ENCODE measurements at places on chromosomes 4 and X. TPM values are rescaled to one million over a fixed set of nuclear protein-coding genes. Genes with fewer than 3 reads are reported as not detected.

DNA sequence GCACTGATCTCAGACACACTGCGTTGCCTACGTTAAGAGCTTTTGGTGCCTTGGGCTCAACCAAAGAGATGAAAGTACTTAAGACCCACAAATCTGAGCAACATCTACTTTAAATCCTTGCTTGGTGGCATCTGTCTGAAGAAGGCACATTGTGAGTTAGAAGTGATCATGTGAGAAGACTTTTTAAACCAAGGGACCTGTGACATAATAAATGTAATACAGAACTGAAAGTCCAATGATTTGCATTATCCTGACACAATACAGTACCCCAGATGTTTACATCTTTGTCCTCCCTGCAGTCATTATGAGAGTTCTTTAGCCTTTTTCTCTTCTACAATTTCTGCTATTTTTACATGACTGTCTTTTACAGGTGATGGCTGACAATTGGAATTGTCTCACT lies 96.7 kb upstream of the FTHL17 start:
- DNase-seq, result no peak

- no peak for DNase-seq
Observed at GRCh38 chrX:114985967-114986592, 31.3 kb downstream of the IL13RA2 start.

Gene AVPR2
- total RNA-seq, result not detected

GRCh38 chrX:122565952-122566351 lies 618.1 kb upstream of the GRIA3 start:
- no peak for DNase-seq

Gene ARAP2
- total RNA-seq, result 42.5 TPM

GRCh38 chrX:138711399-138712347 lies at the start of gene FGF13:
TSS of gene FGF13 (minus strand) at chrX:138711717. CDS start at chrX:138711003, 714 bp downstream.
- DNase-seq, result peak; percentile 37

DNA sequence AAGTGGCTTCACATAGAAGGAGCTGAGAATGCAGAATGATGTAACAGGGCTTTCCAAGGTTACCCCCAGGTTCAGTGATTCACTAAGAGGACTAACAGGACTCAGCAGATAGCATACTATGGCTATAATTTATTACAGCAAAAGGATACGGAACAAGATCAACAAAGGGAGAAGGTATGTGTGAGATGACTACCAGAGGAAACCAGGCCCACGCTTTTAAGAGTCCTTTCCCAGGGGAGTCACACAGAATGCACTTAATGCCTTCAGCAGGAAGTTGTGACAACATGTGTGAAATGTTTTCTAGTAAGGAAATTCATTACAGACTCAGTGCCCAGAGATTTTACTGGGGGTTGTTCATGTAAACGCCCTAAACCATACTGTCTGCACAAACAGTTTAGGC lies 373.6 kb upstream of the MAGEB2 start:
- no peak for DNase-seq

Gene DLG3
- 18.4 TPM for total RNA-seq

DNA sequence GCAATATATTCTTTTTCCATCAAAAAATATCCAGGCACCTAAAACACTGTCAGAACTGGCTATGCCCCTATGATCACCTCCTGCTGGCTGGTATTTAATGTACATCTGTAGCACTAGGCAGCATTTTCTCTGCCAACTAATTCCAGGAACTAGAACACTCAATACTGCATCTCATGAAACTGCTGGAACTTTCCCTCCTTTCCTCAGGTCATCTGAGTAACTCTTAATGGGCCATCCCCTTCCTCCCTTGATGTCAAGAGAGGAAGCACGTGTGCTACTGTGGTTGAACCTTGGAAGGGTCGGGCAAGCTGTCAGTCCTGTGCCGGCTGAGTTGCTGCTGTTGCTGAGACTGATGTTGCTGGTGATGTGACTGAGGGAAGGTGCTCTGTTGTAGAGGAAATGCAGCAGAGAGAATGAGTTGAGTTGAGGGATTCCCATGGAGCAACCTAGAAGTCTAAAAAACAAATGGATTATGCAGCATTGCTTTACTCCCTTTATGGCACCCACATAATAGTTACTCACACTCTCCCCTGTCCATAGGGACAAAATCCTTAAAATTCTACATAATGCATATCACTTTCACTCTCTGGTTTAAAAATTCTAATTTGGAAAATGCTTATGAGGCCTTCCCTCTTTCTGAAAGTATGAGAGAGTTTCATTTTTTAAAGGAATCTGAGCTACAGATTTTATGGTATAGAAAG lies 39.5 kb downstream of the TMEM165 start:
- peak; percentile 62 for DNase-seq

Gene TLR10
- not detected for total RNA-seq

Gene PGM2
- total RNA-seq, result 60.1 TPM

Gene TLL1
- not detected for total RNA-seq

DNA sequence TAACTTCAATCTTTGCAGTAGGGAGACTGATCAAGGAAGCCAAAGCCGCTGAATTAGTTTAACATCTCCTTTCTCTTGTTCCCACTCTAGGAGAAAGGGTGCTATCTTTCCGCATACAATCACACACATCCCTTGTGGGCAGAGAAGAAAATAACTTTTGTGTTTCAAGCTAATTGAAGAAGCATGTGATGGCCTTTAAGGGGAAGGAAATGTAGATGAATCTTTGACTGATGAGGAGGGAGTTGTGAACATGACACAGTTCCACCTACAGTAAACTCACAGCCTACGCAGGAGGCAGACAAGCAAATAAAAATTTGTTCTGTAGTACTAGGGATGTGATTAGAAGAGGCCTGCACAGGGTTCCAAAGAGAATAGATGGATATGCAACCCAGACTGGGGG lies 14.7 kb upstream of the SPATA4 start:
- no peak for DNase-seq

Gene STPG2
- total RNA-seq, result 0.14 TPM

Gene SULT1E1
- total RNA-seq, result not detected

GRCh38 chrX:44431194-44431593 lies 87.7 kb upstream of the EFHC2 start:
- no peak for DNase-seq

Gene STOX2
- total RNA-seq, result not detected

GRCh38 chr4:60485276-60485675 lies 714.9 kb upstream of the ADGRL3 start:
- DNase-seq, result no peak

DNA sequence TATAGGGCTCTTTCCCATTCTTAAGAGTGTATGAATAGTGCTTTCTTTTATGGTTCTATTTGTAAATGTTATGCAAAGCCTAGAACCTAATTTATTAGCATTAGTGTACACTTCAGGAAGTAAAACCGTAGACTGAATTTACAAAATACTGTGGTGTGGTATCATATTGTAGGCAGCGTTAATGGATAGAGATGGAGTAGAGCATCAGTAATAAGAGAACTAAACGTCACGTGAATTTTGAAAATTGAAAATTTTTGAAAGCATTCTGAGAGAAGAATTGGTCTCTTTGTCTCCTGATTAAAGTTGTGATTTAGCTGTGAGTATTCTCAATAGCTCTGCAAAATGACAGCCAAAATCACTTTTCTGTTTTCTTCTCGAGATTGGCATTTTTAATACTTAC lies 2.9 kb downstream of the STIM2 start:
- DNase-seq, result no peak

- no peak for DNase-seq
Observed at GRCh38 chr4:26557164-26557563, 26.7 kb upstream of the TBC1D19 start.

Gene GCNA
- 3.5 TPM for total RNA-seq

Gene CCDC110
- total RNA-seq, result 0.40 TPM

Gene DTHD1
- 0.73 TPM for total RNA-seq

Gene ASB9
- total RNA-seq, result 0.32 TPM

- DNase-seq, result no peak
Observed at GRCh38 chrX:2607113-2607512, 84.0 kb upstream of the CD99 start.

Gene CABS1
- total RNA-seq, result not detected

GRCh38 chrX:100973411-100973810 lies 3.9 kb downstream of the ARL13A start:
- no peak for DNase-seq

- no peak for DNase-seq
Observed at GRCh38 chrX:136196691-136197155, 49.4 kb downstream of the FHL1 start.

DNA sequence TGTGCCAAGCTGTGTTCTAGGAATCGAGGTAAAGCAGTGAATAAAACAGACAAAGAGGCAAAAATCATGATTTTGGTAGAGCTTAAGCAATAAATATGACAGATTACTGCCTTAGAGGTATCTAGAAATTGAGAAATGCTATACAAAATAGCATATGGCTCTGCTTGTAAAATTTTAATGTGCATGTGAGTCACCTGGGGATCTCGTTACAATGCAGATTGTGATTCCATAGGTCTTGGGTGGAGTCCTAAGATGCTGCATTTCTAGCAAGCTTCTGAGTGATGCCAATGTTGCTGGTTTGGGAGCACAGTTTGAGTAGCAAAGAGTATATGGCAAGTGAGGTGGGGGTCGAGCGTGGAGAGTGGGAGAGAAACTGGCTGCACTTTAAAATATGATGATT lies 697.3 kb upstream of the MAGEB2 start:
- no peak for DNase-seq

DNA sequence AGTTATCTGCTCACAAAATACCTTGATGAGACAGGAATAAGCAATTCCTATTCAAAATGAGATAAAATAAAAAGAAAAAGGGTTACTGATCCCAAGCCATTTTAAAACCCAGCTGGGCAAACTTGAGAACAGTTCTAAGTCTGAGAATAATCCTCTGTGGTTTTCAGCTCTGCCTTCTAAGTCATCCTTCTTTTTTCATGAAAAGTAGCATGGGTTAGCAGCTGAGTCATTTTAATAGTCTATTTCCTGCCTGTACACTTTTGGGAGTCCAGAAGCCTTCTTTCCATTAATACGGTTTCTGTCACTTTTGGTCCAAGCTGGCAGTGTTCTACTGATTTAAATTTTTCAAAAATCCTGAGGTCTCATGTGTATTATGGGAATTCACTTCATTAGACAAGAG lies 374.3 kb downstream of the IQCM start:
- no peak for DNase-seq

Gene XAGE2
- total RNA-seq, result not detected

DNA sequence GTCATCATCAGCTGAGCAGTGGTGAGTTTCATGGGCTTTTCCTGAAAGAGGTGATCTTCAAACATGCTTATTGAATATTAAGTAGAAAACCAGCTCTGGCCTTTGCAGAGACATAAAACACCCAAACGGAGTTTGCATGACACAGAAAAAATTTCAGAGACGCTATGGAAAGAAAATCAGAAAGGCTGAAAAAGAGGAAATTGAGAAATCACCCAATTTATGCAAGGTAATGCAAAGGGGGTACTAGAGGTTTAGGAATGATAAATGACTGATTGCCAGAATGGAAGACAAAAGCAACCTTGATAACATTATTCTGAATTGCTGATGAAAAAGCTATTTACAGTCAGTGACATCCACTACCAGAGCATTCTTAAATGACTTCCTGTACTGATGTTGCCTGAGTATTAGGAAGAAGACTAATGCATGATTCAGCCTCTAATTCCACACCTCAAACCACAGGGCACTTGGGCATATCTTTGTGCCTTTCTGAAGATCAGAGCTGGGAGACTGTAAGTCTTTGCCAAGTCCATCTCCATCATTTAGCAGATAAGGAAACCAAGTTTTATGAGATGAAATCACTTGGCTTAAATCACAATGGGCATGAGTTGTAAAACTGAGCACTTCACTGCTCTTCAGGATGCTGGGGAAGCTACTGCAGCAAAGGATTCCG lies 565.7 kb downstream of the PPARGC1A start:
- no peak for DNase-seq

DNA sequence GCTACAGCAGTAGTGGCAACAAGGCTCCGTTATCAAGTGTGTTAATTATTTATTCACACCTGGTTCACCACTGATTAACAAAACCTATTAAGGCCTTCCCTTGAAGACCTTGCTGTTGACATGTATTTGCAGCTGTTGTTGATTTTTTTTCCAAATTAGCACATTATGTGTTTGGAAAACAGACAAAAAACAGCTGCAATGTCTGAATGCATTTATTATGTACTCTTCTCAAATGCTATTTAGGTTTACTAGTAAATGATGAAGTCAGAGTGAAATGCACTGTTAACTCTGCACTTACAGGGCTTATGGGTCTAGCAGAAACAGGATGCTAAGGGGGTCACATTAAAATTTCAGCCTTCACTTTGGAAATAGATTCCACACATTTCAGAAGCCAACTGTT lies 99.5 kb upstream of the PCDH7 start:
- DNase-seq, result no peak

Measured in activated CD4-positive, alpha-beta T cell treated with anti-CD3 and anti-CD28 coated beads for 36 hours (primary cell).